ENCODE measurements at places on chromosomes 1 and 21. TPM values are rescaled to one million over a fixed set of nuclear protein-coding genes. Genes with fewer than 3 reads are reported as not detected.
A peak's percentile ranks its signal among the peaks of the same experiment; 100 is the strongest.

The ANGPTL1 gene
- total RNA-seq = 22.0 TPM

The SLC1A7 gene
- total RNA-seq = 0.46 TPM

The DYNLT5 gene
- total RNA-seq = 4.1 TPM

- no peaks in the 10 kb centered on the region for H3K4me1 ChIP-seq
- peak; percentile 26 for DNase-seq
- H3K4me3 ChIP-seq = no peak overlapping the region
- H3K27ac ChIP-seq = no peak overlapping the region
- no peaks in the 10 kb centered on the region for H3K27me3 ChIP-seq
Measured at GRCh38 chr1:12078938-12079861, 16.1 kb downstream of the TNFRSF8 start.

DNA sequence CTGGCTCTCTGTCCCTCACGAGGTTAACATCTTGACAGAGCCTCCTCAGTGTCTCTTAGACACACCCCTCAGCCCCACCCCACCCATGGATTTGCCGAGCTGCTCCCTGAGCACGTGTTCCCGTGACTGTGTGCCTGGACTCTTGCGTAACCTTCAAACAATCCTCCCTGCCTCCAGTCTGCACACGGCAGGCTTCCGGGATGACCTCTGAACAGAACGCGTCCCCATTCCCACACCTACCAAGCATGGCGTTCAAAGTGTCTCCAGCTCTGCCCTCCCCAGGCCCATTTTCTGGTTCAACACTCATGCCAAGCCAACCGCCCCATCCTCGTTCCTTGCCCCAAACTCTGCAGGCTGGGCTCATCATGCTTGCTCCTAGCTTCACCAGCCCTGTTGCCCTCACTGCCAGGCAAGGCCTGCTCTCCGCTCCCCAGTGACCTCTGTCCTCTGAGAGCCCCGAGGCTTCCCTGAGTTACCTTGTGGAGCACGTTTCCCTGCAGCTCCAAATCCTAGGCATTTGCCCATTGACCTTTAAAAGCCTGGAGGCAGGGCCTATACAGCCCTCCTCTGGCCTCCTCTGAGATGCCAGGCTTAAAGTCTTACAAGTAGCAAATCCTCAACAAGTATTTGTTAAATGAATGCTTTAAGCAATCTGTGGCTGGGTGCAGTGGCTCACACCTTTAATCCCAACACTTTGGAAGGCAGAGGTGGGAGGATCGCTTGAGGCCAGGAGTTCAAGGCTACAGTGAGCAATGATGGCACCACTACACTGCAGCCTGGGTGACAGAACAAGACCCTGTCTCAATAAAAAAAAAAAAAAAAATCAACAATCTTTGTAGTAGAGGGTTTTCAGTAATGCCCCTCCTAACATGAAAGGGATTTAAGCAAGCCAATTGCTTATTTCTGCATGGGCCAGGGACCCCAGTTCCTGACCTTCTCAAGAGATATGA is 5.0 kb downstream of the AGT start:
- no peaks in the 10 kb centered on the region for H3K27me3 ChIP-seq
- H3K4me1 ChIP-seq = no peaks in the 10 kb centered on the region
- H3K4me3 ChIP-seq = no peak overlapping the region
- H3K36me3 ChIP-seq = no peaks in the 10 kb centered on the region
- H3K27ac ChIP-seq = no peak overlapping the region

GRCh38 chr1:178885869-178886268 is 15.0 kb upstream of the ANGPTL1 start:
- no peaks in the 10 kb centered on the region for H3K27me3 ChIP-seq
- H3K4me1 ChIP-seq = no peaks in the 10 kb centered on the region
- H3K27ac ChIP-seq = no peak overlapping the region
- no peak overlapping the region for H3K4me3 ChIP-seq
- no peak for DNase-seq

DNA sequence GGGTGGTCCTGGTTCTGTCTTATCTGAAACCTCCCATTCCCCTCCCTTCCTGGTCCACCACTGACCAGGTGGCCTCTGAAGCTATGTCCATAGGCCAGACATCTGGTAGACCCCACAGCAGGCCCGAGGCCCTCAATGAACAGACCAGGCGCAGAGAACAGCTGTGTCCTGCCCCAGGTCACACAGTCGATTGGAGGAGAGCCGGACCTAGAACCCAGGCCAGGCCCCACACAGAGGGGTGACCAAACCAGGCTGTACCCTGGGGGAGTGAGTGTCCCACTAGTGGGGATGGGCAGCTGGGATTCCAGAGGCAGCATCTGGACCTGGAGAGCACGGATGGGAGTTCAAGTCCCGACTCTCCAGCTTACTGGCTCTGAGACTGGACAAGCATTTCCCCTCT is 29.2 kb downstream of the RNU1-1 start:
- DNase-seq = no peak
- peaks cover 8% of the 10 kb centered on the region for H3K36me3 ChIP-seq
- H3K4me1 ChIP-seq = no peaks in the 10 kb centered on the region
- no peaks in the 10 kb centered on the region for H3K27me3 ChIP-seq
- no peak overlapping the region for H3K27ac ChIP-seq
- no peak overlapping the region for H3K4me3 ChIP-seq

DNA sequence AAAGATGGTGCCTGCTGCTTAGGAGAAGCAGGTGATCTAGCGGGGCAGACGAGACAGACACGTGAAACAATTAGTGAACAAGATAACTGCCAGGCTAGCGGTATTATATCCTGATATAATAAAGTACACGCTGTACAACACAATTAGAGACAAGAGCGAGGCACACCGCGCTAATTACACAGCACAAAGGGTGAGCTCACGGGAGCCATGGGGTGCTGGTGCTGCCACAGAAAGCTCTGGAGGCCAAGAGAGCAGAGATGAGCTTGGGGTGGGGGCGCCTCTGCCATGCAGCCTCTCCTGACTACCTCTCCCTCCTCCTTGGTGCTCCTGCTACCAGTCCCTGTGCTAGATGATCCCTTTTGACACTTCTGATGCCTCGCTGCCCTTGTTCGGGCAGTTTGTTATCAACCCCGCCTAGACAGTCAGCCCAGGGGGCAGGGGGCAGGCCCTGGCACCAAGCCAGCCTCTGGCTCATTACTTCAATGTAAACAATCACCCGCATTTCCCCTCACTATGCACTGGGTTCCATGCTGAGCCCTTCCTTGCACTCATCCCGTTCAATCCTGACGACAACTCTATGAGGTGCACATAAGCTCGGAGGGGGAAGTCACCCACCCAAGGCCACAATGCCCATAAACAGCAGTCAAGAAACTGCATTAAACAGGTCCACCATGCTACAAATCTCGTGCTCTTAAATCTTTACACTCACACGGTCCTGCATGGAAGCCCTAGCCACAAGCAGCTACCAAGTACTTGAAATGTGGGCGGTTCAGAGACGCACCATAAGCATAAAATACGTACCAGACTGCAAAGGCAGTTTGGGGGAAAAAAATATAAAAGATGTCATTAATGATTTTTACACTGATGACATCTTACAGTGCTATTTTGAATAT is 103.0 kb downstream of the SSBP3 start:
- no peak overlapping the region for H3K4me3 ChIP-seq
- H3K4me1 ChIP-seq = peaks cover 20% of the 10 kb centered on the region
- no peak overlapping the region for H3K27ac ChIP-seq
- DNase-seq = no peak
- no peaks in the 10 kb centered on the region for H3K36me3 ChIP-seq

GRCh38 chr1:205214756-205215155 is 3.3 kb upstream of the DSTYK start:
- no peak for DNase-seq
- no peak overlapping the region for H3K4me3 ChIP-seq
- no peak overlapping the region for H3K27ac ChIP-seq
- no peaks in the 10 kb centered on the region for H3K36me3 ChIP-seq

- H3K36me3 ChIP-seq = no peaks in the 10 kb centered on the region
- no peaks in the 10 kb centered on the region for H3K4me1 ChIP-seq
- H3K4me3 ChIP-seq = no peak overlapping the region
- H3K27me3 ChIP-seq = no peaks in the 10 kb centered on the region
- DNase-seq = no peak
Measured at GRCh38 chr21:37771181-37771580, 145.1 kb downstream of the KCNJ6 start.

DNA sequence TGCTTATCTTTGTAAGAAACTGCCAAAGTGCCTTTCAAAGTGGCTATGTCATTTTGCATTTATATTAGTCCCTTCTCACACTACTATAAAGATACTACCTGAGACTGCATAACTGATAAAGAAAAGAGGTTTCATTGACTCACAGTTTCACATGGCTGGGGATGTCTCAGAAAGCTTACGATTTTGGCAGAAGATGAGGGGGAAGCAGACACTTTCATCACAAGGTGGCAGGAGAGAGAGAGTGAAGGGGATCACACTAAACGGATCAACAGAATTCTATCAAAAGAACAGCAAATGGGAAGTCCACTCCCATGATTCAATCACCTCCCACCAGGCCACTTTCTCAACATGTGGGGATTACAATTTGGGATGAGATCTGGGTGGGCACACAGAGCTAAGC is 1352.0 kb upstream of the B3GALT2 start:
- no peak overlapping the region for H3K27ac ChIP-seq
- DNase-seq = no peak
- no peaks in the 10 kb centered on the region for H3K27me3 ChIP-seq
- no peaks in the 10 kb centered on the region for H3K36me3 ChIP-seq
- H3K4me1 ChIP-seq = no peaks in the 10 kb centered on the region

All from upper lobe of left lung (tissue), 6 donors.